ENCODE measurements at places on chromosomes 1 and 21.

DNA sequence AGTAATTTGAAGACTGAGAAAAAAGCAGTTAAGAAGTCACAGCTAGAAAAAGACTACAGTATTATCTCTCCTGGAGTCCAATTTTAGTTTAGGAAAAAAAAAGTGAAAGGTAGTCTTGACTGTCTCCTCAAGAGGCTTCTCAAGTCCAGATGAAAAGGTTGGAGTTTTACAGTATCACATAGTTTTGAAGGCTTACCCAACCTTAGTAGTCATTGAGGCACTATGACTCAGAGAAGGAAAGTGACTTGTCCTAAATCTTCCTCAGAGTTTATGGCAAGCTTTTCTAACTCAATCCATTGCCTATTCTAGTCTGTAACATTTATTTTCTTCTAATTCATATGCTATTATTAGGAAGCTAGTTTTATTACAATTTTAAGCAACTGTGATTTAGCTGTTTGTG, 174.9 kb downstream of the DPYD start:
- DNase-seq = no peak

DNA sequence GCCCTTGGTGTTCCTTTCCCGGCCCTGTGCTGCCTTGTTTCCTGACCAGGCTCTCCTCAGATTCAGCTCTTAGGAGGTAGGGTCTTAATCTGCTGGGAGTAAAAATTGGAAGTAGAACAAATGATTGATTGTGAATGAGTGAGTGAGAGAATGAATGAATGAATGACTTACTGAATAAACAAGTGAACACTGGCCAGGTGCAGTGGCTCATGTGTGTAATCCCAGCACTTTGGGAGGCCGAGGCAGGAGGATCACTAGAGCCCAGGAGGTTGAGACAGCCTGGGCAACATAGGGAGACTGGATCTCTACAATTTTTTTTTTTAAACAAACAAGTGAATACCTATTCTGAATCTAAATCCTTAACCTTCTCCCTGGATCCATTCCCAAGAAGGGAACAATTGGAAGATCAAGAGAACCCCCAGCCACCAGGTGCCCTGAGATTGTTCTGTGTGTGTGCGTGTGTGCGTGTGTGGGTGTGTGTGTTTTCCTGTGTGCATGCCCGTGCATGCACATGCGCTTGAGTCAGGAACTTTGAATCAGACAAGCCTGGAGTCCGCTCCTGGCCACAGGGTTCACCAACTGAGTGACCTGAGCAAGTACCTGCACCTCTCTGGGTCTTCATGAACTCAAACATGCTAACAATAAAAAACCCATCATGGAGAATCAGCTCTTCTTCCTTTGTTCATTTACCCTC, 24.3 kb upstream of the CITED4 start:
- DNase-seq = no peak

DNA sequence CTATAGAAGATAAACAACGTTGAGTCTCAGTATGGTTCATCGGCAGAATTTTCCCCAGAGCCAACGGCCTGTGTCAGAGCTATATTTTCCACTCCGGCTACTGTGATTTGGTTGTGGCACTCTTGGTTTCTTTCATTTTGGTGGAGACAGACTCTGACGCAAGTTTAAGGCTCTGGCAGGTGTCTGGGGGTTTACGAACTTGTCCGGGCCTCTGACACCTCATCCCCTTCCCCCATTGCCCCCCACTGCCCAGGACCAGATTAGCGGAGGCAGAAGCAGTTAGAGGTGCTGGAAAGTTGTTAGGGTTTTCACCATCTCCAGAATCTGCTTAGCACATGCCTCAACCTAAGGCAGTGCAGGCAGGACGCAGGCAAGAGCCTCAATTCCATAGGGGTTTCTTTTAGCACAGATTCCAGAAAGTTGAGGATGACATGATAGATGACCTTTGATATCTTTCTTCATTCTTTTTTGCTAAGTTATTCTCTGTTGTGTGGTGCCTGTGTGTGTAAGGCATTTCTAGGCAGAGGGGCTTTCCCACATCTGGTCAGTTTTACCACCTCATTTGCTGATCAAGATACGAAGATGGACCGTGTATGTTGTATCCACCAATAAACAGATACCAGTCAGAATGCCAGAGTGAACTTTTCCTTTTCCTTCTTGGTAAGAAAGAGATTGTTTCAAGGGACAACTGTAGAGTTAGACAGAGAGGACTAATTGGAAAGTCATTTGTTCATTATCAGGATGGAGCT, 18.4 kb upstream of the IL10 start:
- DNase-seq = no peak

DNA sequence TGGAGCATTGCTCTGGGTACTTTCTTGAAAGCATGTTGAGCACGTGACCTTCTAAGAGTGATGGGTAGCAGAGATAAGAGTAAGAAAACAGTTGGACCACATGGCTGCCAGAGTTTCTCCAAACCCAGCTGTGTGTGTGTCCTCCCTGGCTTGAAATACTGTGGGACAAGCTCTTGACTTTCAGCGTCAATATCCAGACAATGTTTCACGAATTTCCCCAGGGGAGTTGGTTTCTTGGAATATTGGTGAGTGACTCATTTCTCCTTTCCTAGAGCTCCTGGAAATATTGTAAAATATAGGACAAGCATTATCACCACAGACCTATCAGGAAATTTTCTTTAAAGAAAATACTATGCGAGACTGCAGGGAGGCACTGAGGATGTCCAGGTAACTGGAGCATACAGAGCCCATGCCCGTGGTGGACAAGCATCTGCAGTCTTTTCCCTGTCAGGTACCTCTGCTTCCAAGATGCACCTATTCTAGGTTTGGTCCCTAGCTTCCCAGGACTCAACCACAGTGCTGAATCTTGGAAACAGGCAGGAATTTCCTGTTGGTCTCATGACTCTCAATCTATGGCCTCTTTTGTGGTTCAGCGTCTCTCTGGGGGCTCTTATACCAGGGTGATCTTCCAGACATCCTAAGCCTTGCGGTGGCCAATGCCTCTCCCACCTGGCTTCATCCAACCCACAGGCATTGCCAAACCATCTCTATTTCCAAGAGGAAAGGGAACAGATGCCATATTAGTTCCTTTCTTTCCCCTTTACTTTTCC, 67.4 kb downstream of the KCNJ6 start:
- DNase-seq = peak; percentile 72

DNA sequence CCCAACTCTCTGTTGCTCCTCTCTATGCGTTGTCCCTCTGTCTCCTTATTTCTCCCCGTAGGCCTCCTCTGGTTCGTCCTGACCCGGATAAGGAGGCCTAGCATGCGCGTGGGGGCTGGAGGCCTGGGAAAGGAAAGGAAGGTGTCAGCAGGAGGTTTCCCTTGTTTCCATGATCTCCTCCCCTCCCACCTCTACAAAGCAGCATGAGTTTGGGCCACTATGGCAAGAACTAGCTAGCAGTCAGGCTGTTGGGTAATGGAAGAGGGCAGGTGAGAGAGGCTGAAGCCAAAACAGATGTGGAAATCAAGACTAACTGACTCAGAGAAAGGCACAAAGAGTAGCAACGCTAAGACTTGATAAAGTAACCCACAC, 687 bp upstream of the SEMA6C start:
- DNase-seq = no peak

All from muscle of leg (tissue), 16 donors.